ENCODE measurements at places on chromosomes 7 and 10.
A peak's percentile ranks its signal among the peaks of the same experiment; 100 is the strongest.

GRCh38 chr10:122374859-122375678 lies 561 bp downstream of the PLEKHA1 start:
- peak; percentile 62 for DNase-seq

DNA sequence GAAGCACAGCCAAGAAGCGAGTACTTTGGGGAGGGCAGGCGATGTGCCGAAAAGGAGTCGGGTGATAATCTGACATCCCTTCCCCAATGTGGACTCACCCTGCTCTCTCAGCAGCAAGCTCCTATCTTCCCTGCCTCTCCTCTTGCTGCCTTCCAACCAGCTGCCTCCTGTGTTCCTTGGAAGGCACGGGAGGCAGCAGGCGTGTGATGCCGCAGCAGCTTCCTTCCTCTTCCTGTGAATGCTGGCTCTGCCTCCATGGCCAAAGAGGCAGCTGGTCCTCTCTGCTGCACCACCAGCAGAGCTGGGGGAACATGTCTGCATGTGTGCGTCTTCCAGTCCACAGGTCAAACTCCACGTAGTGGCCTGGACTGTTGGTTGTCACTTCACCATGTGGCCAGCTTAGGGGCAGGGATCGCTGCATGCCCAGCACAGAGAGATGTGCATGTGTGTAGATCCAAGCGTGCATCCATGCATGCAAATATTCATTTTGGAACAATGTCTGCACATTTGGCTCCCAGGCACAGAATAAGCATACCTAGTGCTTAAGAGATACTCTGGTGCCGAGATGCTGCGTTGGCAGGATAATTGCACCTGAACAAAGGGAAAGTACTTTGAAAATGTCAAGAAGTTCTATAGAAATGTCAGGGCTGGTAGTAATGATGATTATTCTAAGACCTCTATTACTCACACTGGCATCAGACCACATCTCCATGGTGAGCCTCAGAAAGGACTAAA lies 499.8 kb downstream of the PLXNA4 start:
- no peak for DNase-seq

GRCh38 chr10:123704812-123705211 lies 38.7 kb downstream of the GPR26 start:
- DNase-seq: no peak

DNA sequence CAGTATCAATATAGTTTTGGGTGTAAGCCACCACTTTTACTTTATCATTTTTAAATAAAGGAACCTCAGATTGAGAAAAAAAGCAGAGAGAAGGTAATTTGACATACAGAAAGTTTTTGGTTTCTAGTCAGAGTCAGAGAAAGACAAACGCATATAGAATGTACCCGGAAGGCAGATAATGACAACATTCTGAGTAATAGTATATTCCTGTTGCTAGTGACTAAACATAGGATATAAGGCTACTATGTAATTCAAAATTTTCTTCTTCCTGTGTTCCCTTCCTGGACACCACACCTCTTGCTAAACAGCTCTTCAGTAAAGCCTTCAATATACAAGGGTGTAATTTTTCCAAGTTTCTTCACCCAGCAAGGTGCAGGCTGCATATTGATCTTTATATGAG lies 597.6 kb downstream of the PCDH15 start:
- DNase-seq: no peak

DNA sequence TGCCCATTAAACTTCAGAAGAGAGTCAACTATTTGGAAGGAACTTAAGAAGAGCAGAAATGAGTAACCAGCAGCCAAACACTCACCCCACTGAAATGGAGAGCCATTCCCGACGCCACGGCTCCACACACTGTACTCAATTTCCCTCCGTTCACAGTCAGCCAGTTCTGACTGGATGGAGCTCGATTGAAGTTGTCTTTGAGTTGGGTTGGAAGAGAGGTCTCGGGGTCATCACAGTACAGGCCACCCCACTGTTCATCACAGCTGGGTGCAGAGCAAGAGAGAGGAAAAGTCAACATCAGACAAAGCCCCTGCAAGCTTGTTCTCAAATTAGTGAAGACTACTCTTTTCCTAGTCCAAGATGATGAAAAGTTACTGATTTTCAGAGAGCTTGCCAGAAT lies 75.9 kb upstream of the SLC26A5 start:
- DNase-seq: no peak

DNA sequence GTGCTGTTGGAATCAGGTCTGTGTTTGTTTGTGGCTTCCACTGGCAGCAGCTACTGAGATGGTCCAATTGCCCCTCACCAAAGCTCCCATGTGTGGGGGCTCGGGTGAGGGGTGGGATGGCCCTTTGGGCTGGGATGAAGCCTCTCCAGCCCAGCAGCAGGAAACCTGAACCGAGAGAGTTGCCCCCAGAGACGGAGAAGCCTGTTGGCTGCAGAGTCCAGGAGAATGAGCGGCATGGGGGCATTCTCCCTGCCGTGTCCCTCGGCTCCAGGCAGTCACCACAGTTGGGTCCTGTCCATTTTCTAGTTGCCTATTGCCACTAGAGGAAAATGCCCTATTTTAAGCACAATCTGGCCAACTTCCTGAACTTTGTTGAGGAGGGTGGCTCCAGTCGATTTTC lies 222.2 kb upstream of the PPP2R2D start:
- DNase-seq: no peak

DNA sequence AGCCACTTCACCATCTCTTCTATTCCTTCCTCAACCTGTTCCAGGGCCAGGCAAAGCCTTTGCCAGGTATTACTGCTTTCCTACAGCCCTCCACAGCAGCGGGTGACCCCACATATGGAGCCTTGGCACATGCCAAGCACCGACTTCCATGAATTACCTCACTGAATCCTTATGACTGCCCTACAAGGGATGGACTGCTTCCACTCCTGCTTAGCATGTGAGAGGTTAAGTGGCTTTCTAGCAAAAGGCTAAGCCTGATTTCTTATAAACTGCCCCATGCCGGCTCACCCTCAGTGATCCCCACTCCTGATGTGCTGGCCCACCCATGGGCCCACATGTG lies 44.0 kb upstream of the PDLIM1 start:
- no peak for DNase-seq

DNA sequence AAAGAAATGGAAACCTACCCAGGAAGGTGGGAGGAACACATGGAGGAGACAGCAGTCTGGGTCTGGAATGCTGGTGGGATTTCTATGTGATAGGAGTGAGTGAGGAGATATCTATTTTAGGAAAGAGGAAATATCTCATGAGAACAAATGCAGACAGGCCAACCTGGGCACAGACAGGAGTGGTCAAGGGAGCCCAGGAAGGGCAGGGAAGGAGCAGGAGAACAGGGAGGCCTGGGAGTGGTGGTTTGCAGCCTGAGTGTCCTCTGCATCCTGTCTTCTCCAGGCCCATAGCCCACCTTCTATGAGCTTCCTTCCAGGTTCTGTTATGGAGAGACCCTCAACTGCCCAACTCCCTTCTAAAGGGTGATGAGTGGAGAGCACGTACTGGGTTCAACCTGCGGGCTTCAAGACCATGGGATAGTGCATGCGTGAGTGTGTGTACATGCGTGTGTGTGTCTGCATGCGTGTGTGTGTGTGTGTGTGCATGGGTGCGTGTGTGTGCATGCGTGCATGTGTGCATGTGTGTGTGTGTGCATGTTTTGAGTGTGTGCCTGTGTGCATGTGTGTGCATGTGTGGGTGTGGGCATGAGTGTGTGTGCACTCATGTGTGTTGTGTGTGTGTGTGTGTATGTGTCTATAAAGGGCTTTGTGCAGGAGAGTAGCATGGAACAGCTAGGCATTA lies 200.1 kb downstream of the CXCL12 start:
- no peak for DNase-seq

DNA sequence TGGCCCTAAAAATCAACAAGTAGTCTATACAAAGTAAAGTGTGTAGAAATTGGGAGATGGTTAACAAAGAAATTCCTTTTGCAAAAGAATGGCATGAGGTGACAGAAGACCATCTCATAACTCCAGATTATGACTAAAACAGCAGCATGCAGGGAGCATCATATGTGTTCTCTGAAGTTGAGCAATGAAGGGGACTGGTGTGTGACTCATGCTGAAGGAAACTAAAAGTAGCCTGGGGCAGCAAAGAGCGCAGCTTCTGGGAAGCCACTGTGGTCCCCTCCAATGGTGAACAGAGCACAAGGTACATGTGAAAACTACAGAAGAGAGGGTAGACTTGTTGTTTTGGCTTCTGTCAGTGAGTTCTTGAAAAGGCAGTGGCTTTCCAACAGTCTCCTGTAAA lies 133.4 kb downstream of the MACC1 start:
- DNase-seq: no peak

DNA sequence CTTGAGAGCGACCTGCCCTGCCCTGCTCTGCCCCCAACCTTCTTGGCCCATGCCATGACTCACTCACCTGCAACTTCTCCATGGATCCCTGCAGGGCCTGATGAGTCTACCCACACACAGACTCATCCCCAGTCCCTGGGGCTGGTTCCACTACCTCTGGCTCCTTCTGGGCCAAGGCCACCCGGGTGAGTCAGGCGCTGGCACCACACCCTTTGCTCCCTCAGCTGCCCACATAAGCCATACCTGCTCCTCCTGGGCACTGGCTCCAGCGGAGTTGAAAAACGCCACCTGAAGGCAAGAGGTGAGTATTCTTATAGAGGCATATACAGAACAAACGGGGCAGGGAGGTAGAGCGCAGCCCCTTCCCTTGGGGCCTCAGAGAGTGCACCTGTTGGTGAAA lies 16.2 kb upstream of the MTPAP start:
- no peak for DNase-seq

GRCh38 chr10:44956717-44957706 lies 2.6 kb upstream of the RASSF4 start:
- no peak for DNase-seq

DNA sequence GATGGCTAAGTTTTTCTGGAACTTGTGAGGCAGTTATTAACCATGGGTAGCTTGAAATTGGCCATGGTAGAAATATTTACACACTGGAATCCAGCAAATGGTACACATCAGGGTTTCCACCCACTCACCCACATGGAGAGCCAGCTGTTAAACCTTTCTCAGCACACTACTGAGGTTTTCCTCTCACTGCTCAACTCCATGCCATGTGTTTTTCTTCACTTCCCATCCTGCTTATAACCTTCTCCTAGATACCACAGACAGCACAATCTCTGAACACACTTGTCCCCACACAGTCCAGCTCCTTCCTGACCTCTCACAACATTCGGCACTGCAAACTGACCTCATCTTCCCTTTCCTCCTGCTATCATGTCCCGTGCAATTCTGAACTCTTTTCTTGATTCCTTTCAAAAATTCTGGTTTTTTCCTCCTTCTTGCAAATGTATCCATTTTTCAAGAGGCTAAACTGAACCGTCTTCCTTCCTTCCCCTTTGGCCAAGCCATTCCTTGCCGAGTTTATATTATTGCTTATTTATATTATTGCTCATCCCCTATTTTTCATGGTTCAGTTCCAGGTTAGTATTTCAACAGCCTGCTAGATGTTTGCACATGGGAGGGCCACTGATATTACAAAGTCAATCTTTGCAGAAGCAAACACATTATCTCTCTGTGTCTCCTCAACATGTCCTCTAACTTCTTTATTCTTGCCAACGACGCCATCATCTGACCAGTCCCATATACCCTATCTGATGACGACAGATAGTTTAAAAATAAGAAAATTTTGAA lies 606.4 kb downstream of the SORCS1 start:
- no peak for DNase-seq

DNA sequence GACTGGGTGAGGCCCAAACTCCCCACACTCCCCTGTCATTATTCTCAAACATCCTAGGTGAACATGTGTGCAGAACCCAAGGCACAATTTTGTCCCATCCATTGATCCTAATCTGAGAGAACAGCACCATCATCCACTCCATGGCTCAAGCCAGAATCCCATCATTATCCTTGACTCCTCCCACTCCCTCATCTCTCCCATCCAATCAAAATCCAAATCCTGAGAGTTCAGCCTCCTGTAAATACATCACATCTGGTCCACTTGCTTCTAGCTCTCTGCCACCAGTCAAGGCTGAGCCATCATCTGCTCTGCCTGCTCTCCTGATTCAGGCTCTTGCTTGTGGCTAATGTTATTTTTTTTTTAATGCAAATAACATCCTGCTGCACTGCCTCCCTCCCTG lies 75.9 kb upstream of the SLF2 start:
- DNase-seq: no peak

GRCh38 chr7:83096065-83096580 lies 66.6 kb downstream of the PCLO start:
- no peak for DNase-seq

DNA sequence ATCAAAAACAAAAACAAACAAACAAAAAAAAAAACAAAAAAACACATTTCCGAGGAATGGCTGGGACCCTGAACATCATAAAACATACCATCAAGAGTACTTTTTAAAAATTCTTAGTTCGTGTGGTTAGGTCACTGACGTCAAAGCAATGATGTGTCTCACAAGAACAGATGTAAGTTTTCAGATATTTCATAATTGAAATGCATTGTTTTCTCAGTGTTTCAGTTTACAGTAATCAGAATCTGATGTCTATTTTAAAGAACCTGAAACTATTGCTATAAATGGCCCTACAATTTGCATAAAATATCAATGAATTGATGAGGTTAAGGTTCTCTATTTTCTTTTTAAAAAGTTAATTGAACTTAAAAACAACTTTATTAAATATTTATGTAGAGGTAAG lies 103.7 kb upstream of the HGF start:
- no peak for DNase-seq

GRCh38 chr10:126075009-126075408 lies 178.6 kb downstream of the FANK1 start:
- DNase-seq: no peak

- no peak for DNase-seq
Measured at GRCh38 chr10:104122225-104123107, 495 bp downstream of the SFR1 start.

- DNase-seq: peak; percentile 82
Measured at GRCh38 chr10:97334370-97335175, at the start of gene FRAT2. Gene FRAT2, minus strand, starts transcription at chr10:97334729. Its CDS starts 157 bp downstream, at chr10:97334572.

DNA sequence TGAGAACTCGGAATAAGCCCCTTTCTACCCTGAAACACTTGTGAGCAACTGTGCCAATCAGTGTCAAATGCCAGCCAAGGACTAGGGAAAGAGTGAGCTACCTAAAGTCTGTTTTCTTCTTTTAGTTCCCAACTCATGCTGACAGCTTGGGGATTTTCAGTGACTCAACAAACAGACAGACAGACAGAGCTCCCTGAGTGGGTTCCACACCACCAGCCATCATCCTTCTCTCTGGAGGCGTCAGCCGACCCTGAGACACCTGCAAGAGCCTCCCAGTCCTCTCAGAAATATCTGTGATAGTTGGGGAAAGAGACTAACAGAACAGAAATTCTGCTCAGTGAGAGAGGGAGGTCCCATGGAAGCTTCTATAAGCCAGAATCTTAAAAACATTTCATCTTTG lies 49.5 kb downstream of the GATA3 start:
- no peak for DNase-seq

- DNase-seq: no peak
Measured at GRCh38 chr7:41438705-41439514, 264.0 kb downstream of the INHBA start.

DNA sequence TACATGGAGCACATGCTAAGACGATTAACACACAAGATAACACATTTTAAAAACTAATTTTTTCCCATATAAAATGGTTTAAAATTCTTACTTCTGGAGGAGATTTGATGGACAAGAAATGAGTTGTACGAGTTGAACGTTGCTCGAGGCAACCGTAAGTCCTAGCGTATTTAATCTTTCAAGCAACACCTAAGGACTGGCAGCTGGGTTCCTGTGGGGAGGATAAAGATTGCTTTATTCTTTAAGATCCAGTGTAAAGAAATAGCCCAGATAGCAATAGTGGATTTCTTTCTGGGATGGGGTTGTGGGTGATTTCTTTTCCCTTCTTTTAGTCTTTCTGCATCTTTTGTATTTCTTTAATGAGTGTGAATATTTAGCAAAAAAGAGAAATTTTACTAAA lies 9.8 kb downstream of the TBXAS1 start:
- DNase-seq: no peak

GRCh38 chr10:89064748-89065147 lies 74.2 kb downstream of the FAS start:
- DNase-seq: no peak

- DNase-seq: no peak
Measured at GRCh38 chr10:6089334-6090219, 743 bp downstream of the RBM17 start.
